ENCODE measurements at places on chromosomes 5 and 9. TPM values are rescaled to one million over a fixed set of nuclear protein-coding genes. Genes with fewer than 3 reads are reported as not detected.

The PCBD2 gene
- total RNA-seq = 13.4 TPM

The HTR4 gene
- total RNA-seq = not detected

The DPH7 gene
- total RNA-seq = 45.1 TPM

The CDX1 gene
- total RNA-seq = not detected

The FANCC gene
- 18.8 TPM for total RNA-seq

The C1QTNF3 gene
- total RNA-seq = 2.7 TPM

The ADAMTS6 gene
- 4.0 TPM for total RNA-seq

The HNRNPA0 gene
- total RNA-seq = 26.0 TPM

The LRRC70 gene
- 0.42 TPM for total RNA-seq

The PCDHA9 gene
- not detected for total RNA-seq

The C1QTNF2 gene
- total RNA-seq = not detected

The GNG10 gene
- 17.1 TPM for total RNA-seq

The ARSI gene
- not detected for total RNA-seq

The NUTM2F gene
- not detected for total RNA-seq

The LEAP2 gene
- total RNA-seq = 2.7 TPM

The NKD2 gene
- total RNA-seq = 4.2 TPM

The GHR gene
- not detected for total RNA-seq

The CDKN2AIPNL gene
- 33.8 TPM for total RNA-seq

The SPDL1 gene
- total RNA-seq = 48.6 TPM

The ENTREP1 gene
- not detected for total RNA-seq

The MEGF9 gene
- total RNA-seq = 6.7 TPM

The CHSY3 gene
- total RNA-seq = not detected

The SH3PXD2B gene
- 0.12 TPM for total RNA-seq

The MYMK gene
- total RNA-seq = not detected

The IER5L gene
- 6.1 TPM for total RNA-seq

The TRAF1 gene
- 59.6 TPM for total RNA-seq

The SPINK4 gene
- not detected for total RNA-seq

The FRMD3 gene
- total RNA-seq = 0.33 TPM

The TEX48 gene
- 0.73 TPM for total RNA-seq

All from activated CD8-positive, alpha-beta memory T cell treated with anti-CD3 and anti-CD28 coated beads, Interleukin-2, amount 10 ng/mL, durations not matched to agents 7 days and 5 days (primary cell).